Stimulated activated CD4-positive, alpha-beta T cell treated with anti-CD3 and anti-CD28 coated beads, TNF-alpha, amount 100 ng/mL, for 4 hours (primary cell): ENCODE measurements at places on chromosomes 3 and 15.

- DNase-seq: no peak
Measured at GRCh38 chr3:73805435-73805834, 180.7 kb upstream of the PDZRN3 start.

DNA sequence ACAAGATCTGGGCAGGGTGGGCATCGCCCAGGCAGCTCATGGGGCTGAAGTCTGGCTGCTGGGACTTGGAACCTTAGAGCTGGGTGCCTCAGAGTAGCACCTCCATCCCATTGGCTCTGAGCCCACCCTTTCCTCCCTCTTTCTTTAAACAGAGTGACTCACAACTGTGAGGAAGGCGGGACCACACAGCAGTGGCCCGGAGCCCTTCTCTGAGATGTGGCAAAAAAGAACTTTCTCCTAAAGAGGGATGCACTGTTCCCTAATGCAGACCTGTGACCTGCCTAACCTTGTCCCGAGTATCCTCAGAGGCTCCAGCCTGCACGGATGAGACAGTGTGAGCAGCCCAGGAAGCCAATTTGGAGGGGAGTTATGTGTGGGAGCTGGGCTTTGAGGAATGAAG lies 23.6 kb downstream of the PRR20G start:
- DNase-seq: no peak

DNA sequence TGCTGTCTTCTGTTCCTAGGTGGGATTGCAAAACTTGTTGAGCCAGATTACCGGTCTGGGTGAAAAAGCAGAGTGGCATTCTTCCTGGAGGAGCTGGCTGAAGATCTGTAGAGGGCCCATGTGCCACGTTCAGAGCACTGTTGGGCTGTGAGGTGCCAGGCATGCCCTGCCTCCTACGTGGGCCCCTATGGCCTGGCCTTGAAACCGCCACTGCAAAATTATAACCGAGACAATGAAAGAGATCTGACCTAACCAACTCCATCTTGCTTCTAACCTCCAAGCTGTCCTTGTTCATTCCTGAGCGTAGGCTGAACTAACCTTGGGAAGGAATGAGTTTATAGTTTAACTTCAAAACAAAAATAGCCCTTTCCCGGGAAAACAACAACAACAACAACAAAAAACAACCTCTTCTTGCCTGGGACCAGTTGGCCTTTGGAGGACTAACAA lies 1.4 kb upstream of the ACAD9 start:
- no peak for DNase-seq

DNA sequence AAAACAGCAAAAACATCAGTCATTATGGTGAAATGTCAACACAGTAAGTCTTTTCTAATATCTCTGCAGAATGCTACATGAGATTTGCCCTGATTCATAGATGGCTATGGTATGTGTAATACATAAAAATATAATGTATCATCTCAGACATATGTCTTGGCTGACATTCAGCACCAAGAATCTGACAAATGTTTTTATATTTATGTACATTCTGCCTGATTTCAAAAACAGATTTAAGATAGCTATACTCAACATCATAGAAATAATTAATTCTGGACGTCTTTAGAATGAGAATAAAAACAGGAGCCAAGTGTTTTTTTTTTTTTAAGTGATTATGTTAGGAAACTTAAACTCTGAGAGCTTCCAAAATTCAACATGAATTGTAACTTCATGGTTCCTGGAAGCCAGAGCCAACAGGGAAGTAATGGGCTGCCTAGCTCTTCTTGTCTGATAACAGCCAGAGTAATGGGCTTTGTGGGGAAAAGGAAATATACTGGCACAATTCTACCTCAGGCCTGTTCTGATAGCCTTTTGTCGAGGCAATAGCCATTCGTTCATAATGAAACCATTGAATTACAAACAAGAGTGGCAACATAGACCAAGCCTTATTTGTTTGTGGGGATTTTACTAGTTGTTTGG lies 184.4 kb downstream of the VGLL4 start:
- DNase-seq: no peak

DNA sequence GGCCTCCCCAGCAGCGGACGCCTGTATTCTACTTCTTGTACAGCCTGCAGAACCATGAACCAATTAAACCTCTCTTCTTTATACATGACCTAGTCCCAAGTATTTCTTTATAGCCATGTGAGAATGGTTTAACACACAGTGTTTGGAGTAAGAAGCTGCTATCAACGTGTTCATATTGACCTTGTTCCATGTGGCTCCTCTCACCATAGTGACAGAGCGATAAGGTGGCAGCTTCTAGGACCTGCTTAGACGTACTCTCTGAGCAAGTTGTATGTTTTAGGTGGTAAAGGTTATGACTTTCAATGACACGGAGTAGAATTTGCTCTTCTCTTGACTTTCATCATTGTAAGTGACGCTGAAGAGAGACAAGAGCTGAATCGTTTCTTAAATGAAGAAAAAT lies 157.7 kb upstream of the SLCO3A1 start:
- no peak for DNase-seq

DNA sequence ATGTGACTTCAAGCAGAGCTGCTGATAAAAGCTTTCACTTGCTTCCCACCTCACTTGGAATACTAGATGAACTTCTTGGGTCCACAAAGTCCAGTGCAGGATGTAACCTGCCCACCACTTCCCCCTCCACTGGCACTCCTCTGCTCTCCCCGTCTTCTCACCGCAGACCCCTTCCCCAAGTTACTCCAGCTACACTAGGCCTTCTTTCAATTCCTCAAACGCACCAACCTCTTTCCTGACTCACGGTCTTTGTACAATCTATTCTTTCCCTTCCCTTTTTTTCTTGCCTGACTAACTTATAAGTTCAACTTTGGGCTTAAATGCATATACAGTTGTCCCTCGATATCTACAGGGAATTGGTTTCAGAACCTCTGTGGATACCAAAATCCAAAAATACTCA lies 5.2 kb upstream of the ATP13A3 start:
- no peak for DNase-seq

DNA sequence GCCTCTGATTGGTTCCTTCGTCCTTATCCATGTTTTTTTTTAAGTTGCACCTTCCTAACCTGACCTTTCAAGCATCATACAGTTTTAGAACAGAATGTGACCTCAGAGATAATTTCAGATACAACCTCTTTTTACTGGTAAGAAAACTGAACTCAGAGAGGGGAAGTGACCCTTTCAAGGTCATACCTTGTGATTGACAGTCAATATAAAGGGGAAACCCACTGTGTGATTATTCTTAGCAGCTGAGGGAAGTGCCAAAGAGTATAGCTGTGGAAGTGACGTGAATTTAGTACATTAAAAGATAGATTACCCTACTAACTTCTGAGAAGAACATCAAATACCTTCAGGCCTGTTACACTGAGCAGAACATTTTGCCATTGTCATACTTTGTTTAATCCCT lies 319.4 kb downstream of the NEK10 start:
- DNase-seq: no peak

DNA sequence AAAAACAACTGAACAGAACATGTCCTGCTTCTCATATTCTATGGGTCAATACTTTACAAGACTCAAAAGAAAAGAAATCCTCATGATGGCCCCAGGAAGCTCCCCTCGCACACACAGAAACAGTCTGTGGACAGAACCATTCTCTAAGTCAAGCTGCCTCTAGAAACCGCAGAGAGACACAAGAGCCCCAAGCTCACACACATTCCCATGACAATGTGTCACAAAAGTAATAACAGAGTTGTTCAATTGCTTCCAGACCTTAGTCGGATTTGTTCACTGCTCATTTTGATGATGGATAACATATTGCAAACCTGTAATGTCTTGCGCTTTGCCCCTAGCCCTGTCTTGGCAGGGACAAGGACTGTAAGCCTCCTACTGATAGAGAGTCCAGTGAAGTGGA lies 60.9 kb downstream of the UMPS start:
- DNase-seq: no peak

GRCh38 chr3:15815696-15816095 lies 17.9 kb upstream of the ANKRD28 start:
- DNase-seq: no peak

GRCh38 chr3:53026382-53027162 lies 19.3 kb downstream of the SFMBT1 start:
- DNase-seq: no peak

- no peak for DNase-seq
Measured at GRCh38 chr3:153442386-153442785, 280.4 kb downstream of the RAP2B start.
